ENCODE measurements at places on chromosomes 5 and 9.

DNA sequence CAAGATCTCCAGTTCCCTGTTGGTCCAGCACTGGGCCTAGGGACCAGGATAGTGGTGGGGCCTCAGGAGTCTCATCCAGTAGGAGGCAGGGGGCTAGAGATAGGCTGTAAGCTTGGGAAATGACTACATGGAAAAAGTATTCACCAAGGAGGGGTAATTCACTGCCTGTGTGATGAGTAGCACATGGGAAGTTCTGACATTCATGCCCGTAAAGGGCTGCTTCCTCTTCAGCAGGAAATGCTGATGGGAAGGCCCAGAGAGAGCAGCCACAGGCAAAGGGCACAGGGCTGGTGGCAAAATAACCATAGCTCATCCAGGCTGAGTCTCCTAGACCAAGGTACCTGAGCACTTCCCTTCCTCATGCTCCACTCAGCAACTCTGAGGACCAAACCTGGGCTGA is 23.1 kb upstream of the FRRS1L start:
- DNase-seq, result no peak

DNA sequence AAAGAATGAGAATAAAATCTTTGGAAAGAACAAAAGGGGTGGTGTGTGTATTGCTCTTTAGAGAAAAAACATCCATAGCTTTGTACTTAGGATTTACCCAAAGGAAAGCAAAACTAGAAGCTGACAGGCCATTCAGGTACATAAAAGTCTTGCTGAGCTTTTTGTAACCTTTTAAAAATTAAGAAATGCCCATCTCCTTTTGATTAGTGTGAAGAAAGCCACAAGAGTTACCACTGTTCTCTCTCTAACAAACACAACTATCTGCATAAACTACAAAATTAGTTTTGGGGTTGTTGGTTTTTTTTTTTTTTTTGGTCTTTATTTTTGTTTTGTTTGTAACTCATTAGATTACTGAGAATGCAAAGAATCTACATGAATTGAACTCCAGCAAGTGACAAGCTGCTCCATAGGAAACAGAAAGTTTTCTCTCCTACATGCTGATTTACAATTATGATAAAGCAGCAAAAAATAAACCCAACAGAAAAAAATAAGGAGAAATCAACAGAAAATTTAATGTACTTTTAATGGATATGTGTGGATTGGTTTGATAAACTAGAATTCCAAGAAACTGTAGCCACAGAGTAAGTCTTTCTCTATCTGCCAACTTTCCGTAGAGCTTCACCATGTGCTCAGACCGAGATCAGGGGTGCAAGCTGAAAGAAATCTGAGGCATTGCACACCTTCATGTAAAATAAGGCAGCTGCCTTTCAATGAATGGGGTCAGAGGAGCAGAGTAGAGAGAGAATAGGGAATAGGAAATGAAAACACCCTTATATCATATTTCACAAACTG is 12.3 kb downstream of the BAAT start:
- peak; percentile 14 for DNase-seq

DNA sequence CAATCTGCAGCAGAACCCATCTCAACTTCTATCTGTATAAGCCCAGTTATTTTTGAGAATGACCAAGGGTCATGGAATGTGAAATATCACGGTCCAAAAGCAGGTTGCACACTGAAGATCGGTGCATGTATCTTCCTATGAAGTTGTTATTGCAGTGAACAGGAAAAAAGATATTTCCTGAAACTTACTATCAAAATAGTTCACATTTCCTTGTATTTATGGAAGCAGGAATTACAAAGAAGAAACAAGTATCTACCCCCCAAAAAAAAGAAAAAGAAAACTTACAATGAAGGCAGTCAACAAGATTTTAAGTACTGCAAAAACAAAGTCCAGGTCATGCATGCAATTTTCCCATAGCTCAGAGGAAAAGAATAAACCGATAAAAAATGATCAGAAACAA is 70.0 kb downstream of the MPDZ start:
- DNase-seq, result no peak

DNA sequence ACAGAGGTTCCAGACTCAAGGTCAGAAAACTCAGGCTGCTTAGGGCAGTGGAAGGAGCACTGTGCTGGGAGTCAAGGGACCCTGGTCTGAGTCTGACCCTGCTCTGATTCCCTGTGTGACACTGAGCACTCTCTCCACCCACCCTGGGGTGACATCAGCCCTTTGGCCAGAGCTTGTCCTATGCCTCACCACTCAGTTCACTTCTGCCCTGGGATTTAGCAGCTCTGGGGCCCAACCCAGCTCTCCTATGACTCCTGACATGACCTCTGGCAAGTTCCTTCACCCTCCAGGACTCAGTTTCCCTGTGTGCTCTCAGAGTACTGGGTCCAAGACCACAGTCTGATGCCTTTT is 63.9 kb downstream of the FAM114A2 start:
- DNase-seq, result no peak

- peak; percentile 60 for DNase-seq
Observed at GRCh38 chr5:18305288-18305924, 671.1 kb downstream of the TAF11L14 start.

DNA sequence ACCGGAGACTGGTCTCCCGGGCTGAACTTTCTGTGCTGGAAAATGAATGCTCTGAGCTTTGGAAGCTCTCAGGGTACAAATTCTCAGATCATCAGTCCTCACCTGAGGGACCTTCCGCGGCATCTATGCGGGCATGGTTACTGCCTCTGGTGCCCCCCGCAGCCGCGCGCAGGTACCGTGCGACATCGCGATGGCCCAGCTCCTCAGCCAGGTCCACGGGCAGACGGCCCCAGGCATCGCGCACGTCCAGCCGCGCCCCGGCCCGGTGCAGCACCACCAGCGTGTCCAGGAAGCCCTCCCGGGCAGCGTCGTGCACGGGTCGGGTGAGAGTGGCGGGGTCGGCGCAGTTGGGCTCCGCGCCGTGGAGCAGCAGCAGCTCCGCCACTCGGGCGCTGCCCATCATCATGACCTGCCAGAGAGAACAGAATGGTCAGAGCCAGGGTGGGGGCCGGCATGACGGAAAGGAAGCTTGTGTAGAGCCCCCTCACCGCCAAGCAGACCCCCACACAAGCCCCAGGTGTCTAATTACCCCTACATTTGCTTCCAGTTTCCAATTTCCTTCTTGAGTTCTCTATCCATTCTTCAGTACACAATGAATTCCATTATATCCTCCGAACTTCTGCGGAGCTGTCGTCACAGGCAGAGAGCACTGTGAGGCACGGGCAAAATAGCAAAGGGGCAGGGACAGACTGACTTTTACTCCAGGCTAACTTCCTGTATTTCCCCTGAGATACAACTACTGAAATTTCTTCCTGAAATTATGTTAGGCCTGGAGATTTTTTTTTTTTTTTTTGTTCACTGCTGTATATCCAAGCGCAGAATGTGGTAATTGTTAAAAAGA is 23.2 kb downstream of the CDKN2A start:
- DNase-seq, result no peak

GRCh38 chr5:155833287-155833686 is 493.7 kb upstream of the SGCD start:
- peak; percentile 68 for DNase-seq

DNA sequence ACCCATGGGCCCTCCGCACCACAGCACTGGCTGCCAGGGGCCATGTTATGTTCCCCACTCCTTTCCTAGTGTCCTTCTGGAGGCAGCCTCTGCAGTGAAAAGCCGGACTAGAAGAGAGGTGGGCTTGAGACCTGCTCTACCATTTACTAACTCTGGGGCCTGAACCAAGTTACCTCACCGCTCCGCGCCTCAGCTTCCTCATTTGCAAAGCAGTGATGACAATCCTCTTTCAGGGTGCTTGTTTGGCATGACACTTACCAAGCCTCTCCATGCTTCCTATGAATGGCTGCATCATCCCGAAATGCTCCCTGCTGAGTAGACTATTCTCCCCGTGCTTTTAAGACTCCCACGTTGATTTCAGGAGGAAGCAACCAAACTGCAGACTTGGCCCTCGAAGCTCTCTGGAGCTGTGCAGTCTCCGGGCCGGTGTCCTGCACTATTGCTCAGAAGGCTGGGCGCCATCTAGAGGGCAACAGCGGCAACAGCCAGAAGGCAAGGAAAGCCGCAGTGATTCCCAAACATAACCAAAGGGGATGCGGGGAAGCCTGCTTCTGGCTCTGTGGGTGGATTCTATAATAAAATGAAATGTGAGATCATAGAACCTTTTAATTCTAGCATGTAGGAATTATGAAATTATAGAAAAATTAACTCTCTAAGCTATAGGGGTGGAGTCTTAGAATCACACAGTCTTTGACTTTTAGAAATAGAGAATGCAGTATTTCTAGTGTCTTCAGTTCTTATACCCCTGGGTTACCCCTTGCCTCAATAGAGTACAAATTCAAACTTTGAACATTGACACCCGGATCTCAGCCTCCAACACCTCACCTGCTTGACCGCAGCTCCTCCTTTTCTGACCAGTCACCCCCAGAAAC is 599.8 kb upstream of the BRINP1 start:
- DNase-seq, result peak; percentile 90

- peak; percentile 97 for DNase-seq
Observed at GRCh38 chr5:77946381-77947040, 170.4 kb upstream of the TBCA start.

GRCh38 chr9:101498323-101498722 is 35.3 kb upstream of the RNF20 start:
- DNase-seq, result no peak

DNA sequence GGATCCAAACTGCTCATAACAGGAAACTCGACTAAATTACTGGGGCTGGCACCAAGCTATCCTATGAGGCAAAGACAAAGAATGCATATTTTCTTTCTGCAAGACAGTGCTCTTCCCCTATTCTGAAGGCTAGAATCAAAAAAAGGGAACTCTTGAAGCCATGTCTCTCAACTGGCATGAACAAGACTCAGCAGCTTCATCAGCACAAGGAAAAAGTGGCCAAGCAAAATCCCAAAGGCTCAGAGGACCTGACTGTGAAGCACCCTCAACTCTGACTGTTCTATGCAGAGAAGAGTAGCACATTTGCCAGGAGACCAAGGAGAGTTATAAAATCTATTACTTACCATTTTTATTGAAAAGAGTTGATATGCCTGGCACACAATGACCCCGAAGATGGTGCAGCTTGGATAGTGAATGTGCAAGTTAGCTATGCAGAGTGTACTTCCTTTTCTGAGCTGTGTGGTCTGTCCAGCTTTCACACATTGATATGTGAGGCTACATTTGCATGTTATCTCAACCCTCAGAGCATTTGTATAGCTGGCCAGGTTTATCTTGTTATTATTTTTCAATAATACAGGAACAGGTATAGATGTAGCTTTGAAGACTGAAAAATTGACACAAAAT is 51.0 kb upstream of the FYB1 start:
- no peak for DNase-seq

GRCh38 chr9:132543960-132544359 is 38.4 kb upstream of the BARHL1 start:
- no peak for DNase-seq

DNA sequence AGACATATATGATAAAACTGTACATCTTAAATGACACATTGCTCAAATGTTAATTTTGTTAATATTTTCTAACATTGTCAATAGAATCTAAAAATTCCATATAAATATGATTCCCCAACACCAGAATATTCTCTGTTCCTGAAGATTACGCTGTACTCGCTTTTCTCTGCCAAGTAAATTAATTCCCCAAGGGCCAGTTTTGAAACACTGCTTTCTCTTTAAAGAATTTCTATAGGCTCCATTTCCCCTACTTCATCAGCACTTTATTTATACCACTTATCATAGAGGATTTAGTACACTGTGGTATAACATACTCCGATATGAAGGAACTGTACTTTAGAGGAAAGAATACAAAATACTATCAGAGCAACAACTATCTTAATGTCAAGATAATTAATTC is 101.4 kb upstream of the ACOT12 start:
- peak; percentile 13 for DNase-seq

DNA sequence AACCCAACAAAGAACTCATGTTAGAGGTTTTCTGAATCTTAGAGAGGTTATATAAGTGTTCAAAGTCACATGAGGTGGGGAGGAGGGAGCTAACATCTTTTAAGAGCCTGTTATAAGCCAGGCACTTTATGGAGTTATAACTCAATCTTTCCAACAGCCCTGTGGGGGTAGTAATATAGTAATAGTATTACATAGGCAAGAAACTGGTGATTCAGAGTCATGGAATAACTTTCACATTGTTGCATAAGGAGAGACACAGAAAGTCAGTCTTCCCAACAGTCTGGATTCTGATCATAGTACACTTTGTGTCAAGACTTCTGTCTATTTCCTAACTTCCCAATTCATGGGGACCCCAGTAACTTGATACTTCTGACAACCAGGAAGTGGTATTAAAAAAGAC is 89.2 kb downstream of the ACER2 start:
- no peak for DNase-seq

GRCh38 chr5:126031989-126032716 is 391.1 kb upstream of the GRAMD2B start:
- DNase-seq, result peak; percentile 82

DNA sequence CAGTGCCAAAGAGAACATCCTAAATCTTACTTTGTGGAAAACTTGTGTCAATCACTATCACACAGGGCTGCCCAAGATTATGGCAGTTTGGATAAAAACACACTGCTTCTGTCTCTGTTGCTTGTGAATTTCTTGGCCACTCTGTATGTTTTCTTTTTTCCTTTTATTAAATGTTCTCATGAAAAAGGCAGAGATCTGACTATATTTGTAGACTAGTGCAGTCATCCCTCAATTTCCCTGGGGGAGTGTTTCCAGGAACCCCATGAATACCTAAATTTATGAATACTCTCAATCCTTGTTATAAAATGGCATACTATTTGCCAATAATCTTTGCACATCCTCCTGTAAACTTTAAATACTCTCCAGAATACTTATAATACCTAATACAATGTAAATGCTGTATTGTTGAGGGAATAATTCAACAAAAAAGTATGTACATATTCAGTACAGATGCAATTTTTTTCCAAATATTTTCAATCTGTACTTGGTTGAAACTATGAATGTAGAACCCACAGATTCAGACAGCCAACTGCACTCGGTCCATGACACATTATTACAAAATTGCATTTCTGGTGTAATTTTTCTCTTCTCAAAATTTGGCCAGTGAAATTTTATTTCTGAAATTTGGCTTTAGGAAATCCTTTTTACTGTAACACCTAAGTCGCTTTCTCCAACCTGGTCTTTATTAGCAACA is 391.9 kb upstream of the PRR16 start:
- no peak for DNase-seq

GRCh38 chr5:159451197-159452052 is 121.1 kb upstream of the IL12B start:
- DNase-seq, result no peak

- no peak for DNase-seq
Observed at GRCh38 chr9:88702985-88703384, 168.0 kb downstream of the NXNL2 start.

DNA sequence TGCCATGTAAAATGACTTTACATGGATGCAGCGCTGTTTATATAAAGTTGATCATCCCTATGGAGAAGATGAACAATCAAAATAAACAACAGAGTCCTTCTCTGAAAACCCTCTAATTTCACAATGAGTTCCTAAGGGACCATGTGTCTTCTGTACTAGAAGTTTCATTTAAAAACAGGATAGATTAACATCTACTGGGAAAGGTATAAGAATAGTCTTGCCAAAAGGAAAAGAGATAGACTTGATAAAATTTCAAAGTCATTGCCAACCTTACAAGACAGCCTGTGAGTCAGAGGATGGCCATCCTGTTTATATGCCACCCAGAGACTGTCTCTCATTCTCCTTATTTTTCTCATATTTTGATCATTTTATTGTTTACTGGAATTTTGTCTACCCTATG is 367.1 kb upstream of the PDE4D start:
- DNase-seq, result no peak

- DNase-seq, result no peak
Observed at GRCh38 chr9:98427491-98427890, 172.0 kb upstream of the TBC1D2 start.

GRCh38 chr9:110156902-110157301 is 51.1 kb downstream of the C9orf152 start:
- DNase-seq, result peak; percentile 42

GRCh38 chr5:15737036-15737821 is 237.2 kb downstream of the FBXL7 start:
- no peak for DNase-seq
